ENCODE measurements at places on chromosomes 11 and 22.

DNA sequence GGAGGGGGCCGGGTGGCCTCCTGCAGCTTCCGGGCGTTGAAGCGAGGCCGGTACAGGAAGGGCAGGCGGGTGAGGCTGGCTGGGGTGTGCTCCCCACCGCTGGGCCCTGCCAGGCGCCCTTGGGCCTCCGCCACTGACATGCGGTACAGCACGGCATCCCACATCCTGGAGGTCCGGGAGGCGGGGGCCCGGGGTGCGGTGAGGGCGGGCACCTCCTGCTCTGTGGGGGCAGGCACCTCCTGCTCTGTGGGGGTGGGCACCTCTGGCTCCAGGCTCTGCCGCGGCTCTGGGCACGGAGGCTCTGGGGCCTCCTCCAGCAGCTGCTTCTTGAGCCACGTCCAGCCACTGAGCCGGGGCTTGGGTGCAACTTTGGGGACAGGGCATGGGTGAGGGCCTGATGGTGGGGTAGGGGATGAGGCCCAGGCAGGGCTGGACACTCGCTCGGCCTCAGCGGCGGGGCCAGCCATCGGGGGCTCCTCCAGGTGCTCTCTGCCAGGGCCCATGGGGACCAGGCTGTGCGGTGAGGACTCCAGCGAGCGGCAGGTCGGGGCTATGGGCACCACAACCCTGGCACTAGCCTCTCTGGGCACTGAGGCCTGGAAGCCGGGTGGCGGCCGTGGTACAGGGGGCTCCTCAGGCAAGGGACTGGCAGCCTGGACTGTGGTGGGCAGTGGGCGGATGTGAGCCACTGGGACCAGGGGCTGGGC lies 2.3 kb downstream of the PRR33 start:
- no peak for DNase-seq

DNA sequence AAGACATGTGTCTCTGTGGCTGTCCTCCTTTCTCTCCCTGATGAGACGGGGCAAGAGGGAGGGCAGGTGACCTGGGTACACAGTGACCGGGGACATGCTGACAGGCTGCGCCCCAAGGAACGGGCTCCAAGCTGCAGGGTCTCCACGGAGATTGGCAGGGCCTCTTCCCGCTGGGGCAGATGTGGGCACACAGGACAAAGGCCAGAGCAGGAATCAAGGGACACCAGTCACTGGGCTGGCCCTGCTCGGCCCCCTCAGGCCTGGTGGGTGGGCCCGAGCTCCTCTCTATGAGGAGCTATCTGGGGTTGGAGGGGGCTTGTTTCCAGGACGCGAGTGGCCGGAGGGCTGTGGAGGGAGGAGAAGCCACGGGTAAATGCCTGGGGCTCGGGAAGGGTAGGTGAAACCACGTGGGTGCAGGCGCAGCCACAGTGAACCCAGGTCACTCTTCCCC lies 11.2 kb downstream of the PNPLA5 start:
- DNase-seq: no peak

DNA sequence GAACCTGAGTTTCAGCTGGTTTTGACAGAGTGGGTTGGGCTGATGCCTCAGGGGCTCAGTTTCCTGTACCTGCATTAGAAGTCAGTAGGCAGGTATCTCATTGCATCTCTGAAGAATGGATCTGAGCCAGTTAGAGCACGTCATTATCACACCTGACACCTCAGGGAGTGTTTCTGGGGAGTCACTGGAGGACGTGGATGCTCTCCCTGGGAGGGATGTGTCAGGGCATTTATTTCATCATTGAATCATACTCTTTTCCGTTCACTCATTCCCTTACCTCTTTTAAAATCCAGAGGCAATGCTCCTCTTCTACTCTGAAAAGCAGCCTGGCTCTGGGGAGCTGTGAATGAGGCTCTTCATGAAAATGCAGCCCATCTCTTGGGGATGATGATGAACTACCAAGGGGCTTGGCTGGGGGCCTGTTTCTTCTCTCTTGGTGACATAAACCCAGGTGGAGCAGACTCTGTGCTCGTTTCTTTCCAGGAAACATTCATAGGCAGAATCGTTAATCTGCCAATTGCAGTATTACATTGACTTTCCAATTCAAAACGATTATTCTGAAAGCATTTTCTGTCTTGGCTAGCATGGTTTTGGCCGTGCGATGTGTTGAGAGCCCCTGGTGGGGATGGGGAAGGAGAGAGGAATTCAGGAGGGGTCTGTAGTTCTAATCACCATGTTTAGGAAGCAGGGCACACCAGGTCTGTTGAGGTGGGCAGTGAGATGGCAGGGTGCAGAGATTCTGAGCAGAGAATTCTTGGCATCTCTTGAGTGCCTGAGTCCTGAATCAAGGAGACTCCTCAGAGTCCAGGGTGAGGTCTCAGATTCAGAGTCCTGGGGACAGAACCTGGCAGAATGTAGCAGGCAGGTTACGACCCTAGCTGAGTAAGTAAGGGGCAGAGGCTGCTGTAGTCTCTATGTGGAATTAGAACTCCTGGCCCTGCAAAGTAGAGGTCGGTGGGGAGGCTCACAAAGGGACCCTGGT lies 12.6 kb downstream of the PARVA start:
- no peak for DNase-seq

DNA sequence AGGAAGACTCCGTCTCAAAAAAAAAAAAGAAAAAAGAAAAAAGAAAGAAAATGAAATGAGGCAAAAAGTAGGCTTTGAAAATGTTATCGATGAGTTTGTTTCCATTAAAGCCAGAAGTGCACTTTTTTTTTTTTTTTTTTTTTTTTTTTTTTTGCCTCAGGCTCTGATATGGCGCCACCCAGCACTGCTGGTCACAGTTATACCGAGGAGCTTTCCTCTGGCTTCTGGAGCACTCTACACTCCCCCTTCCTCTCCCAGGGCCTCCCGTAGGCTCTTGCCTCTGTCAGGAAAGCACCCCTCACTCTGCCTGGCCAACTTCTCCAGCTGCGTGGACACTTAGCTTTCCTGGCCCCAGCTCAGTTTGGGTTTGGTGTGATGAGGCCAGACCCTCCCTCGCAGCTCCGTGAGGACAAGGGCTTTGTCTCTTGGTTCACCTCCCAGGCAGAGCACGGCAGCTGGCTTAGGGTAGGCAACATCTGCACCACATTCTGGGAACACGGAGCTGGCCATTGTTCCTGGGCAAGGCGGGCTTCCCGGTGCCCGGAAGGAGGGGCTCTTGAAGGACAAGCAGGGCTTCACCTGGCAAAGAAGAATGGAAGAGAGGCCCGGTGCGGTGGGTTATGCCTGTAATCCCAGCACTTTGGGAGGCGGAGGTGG lies 16.9 kb downstream of the FADS2 start:
- no peak for DNase-seq

GRCh38 chr22:49018601-49019000 lies 809.1 kb downstream of the BRD1 start:
- no peak for DNase-seq

GRCh38 chr11:106988151-106989077 lies 29.9 kb downstream of the GUCY1A2 start:
- DNase-seq: peak; percentile 57

DNA sequence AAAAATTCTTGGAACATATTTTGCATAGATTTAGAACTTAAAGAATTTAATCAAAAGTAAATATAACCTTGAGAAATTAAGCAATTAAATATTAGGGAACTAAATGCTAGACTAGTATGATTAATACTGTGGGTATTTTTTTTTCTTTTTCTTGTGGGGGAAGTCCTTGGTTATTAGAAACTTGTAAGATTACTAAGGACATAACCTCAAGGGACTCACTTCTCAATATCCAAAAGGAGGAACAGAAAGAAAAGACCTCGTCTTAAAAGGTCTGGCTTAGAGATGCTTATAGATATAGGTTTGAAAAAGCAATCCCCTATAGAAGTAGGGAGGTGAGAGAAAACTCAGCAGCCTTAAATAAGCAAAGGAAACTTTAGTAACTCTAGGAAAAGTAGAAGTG lies 368.5 kb downstream of the INSC start:
- no peak for DNase-seq

GRCh38 chr11:120550007-120550406 lies 38.5 kb downstream of the GRIK4 start:
- DNase-seq: no peak

GRCh38 chr11:45901626-45902025 lies 5.4 kb downstream of the FREY1 start:
- DNase-seq: no peak

DNA sequence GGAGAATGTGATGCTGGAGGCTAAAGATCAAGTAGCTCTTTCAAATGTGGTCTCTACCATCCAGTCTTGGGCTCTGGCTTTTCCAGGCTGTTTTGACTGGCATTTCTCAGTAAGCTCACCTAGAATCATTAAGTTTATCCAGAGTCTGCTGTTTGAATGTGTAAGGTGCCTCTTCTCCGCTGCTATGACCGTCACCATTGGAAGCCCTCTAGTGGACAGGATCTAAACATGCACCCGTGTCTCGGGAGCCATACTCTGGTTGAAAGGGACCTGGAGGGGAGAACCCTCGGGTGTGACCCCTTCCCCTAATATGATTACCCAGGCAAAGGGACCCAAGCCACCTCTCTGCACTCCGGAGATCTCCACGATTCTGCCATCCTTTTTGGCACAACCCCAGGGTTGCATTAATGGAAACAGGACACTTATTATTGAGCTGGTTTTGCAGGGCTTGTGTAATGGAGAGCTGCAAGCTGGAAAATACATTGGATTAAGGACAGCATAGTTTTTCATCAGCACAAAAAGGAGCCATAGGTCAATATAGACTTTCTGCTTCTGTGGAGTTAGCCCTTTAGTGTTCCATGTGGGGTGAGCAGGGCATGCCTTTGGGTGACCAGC lies 191.0 kb upstream of the LARGE1 start:
- no peak for DNase-seq

DNA sequence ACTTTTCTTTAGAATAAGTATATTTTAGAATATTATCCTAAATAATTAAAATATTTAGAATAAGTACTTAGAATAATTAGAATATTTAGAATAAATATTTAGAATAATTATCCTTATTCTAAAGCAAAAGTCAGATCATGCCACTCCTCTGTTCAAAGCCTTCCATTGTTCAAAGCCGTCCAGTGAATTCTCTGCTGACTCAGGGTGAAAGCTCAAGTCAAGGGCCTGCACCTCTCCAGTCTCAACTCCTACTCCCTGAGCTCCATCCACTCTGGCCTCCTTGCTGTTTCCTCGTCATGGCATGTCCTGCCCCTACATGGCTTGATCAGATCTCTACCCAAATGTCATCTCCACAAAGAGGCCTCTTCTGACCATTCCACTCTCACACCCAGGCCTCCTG lies 30.0 kb downstream of the PLEKHA7 start:
- no peak for DNase-seq

- no peak for DNase-seq
Measured at GRCh38 chr11:125380756-125381445, 115.2 kb downstream of the FEZ1 start.

DNA sequence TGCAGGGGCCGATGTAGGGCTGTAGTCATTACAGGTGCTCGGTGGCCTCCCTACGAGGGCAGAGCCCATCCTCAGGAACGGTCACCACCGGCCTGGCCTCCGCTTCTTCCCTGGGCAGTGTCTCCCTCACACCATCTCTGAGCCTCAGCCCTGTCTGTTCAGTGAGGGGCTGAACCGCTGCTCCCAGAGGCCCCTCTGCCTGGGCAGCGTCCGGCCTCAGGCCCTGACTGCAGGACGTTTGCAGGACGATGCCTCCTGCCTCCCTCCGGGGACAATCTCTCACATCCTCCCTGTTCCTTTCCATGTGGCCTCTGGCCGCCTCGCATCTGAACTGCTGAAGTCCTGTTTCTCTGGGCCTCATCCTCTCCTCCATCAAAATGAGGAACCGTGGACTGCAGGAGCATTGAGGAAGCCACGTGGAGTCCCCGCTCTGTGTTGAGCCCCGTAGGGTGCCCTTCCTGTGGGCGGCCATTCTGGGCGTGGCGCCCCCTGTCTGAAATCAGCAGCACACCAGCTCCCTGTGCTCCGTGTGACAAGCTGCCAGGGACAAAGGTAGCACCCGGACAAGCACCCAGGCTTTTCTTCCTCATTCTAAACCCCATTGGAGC lies 933.5 kb downstream of the BRD1 start:
- no peak for DNase-seq

- no peak for DNase-seq
Measured at GRCh38 chr11:88266919-88267318, 70.6 kb downstream of the CTSC start.

DNA sequence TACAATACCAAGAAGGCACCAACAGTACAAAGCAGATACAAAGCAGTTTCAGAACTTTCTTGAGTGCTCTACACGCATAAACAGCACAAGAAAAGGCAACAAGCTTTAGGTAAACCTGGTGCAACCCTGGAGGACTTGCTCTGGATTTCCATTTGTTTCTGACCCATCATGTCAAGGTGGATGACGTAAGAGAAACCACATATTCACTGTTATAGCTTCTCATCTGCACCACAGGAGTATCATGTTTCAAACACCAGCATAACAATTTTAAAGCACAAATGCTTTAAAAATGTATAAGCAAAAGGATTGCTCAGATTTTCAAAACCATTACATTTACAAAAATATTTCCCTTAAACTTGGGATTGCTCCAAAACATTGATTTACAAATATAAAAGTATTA lies 25.0 kb upstream of the YPEL1 start:
- no peak for DNase-seq

DNA sequence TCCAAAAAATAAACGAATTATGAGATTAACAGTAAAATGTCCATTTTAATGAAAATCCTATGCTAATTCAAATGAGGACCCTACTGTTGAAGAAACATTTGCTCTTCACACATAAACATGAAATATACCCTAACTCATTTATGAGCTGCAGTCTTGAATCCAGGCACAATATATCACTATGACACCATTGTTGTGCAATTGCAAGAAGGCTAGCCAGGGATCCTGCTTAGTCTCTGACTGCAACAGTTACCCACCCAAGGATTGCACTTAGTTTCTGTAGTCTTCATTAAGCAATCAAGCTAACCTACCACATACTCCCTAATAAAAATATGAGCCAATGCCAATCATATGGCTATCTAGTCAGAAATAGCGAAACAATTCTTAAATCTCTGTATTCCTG lies 981.0 kb upstream of the FAT3 start:
- DNase-seq: no peak

DNA sequence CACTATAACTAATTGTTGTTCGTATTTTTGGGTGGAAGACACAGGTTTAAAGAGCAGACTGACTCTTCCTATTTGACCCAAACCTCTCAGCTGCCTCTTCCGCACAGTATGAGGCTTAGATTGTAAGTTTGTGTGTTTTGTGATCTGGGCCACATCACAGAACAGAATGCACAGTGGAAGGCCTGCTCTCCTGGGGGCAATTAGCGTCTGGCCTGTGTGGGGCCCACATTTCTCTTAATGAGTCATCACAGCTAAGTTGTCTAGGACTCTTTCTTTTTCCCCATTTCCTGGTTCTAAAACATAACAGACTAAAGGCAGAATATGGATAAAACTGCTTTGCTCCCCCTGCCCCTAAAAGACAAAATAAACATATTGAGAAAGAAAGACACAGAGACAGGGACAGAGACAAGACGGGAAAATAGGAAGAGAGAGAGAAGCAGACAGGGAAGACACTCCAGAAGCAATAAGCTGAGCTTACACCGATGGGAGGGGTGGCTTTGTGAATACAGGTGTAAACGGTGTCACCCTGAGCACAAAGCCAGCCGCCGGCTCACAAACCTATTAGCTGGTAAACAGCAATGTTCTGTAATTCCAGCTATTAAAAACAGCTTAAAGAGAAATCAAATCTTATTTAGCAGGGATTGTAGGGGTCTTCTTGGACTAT lies 127.4 kb upstream of the OPCML start:
- no peak for DNase-seq

Measured in SK-N-MC (cell line).